ENCODE measurements at places on chromosomes 1 and 21. TPM values are rescaled to one million over a fixed set of nuclear protein-coding genes. Genes with fewer than 3 reads are reported as not detected.

DNA sequence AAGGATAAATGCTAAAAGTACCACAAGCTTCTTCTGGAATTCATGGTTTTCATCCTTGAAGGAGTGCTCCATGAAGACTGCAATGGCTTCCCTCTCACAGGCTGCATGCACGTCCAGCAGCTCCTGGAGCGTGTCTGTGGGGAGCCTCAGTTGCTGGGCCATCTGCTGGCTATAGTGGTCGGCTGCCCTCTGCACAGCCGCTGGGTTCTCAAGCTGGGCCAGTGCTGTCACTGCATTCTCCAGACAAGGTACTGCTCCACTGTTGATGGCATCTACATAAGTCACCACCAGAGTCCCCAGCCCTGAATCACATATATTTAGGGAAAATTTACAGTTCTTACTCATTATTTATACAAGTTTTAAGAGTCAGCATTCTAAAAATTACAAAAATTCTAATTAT is 8.7 kb downstream of the GBP4 start:
- DNase-seq = no peak
- no peak overlapping the region for H3K4me3 ChIP-seq
- no peak overlapping the region for H3K27ac ChIP-seq
- no peaks in the 10 kb centered on the region for H3K4me1 ChIP-seq

- DNase-seq = no peak
- no peak overlapping the region for H3K4me3 ChIP-seq
- no peaks in the 10 kb centered on the region for H3K36me3 ChIP-seq
- H3K27me3 ChIP-seq = no peaks in the 10 kb centered on the region
Observed at GRCh38 chr1:219149953-219150352, 23.7 kb upstream of the LYPLAL1 start.

- no peak overlapping the region for H3K27ac ChIP-seq
- H3K36me3 ChIP-seq = no peaks in the 10 kb centered on the region
- no peaks in the 10 kb centered on the region for H3K27me3 ChIP-seq
- no peak overlapping the region for H3K4me3 ChIP-seq
- no peaks in the 10 kb centered on the region for H3K4me1 ChIP-seq
Observed at GRCh38 chr1:169585181-169585580, 1.1 kb downstream of the F5 start.

DNA sequence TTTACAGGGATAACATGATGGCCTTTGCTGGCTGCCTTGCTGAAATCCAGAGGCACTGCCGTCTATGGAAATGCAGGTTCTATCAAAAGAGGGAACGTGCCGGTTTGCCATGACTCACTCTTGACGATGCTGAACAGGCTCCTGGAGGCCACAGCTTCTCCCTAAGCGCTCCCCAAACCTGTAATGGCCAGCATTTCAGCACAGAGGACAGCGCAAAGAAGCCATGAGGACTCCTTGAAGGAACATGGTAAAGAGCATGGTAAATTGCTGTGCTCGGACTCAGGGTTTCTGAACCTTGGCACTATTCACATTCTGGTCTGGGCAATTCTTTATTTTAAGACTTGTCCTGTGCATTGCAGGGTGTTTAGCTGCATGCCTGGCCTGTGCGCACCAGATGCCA is 217.5 kb downstream of the CAMTA1 start:
- no peak overlapping the region for H3K27ac ChIP-seq
- DNase-seq = peak; percentile 3
- no peaks in the 10 kb centered on the region for H3K27me3 ChIP-seq
- H3K36me3 ChIP-seq = no peaks in the 10 kb centered on the region
- no peaks in the 10 kb centered on the region for H3K4me1 ChIP-seq
- H3K4me3 ChIP-seq = no peak overlapping the region

Gene OR14K1
- not detected for polyA plus RNA-seq

- H3K27me3 ChIP-seq = no peaks in the 10 kb centered on the region
- H3K4me1 ChIP-seq = no peaks in the 10 kb centered on the region
- H3K36me3 ChIP-seq = no peaks in the 10 kb centered on the region
- DNase-seq = no peak
- H3K27ac ChIP-seq = no peak overlapping the region
Observed at GRCh38 chr1:199657449-199657848, 370.1 kb upstream of the NR5A2 start.

Gene FCGR3A
- not detected for polyA plus RNA-seq

Gene ZMYND12
- 0.16 TPM for polyA plus RNA-seq

DNA sequence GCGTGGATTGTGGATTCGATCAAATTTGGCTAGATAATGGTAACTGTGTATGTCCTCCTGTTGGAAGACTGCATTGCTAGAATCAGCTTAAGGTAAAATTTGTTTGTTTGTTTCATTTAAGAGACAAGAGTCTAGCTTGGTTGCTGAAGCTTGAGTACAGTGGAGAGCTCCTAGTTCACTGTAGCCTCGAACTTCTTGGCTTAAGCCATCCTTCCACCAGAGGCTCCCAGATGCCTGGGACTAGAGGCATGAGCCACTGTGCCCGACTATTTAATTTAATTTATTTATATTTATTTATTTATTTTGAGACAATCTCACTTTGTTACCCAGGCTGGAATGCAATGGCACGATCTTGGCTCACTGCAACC is 1.5 kb downstream of the PHACTR4 start:
- no peaks in the 10 kb centered on the region for H3K27me3 ChIP-seq
- H3K4me1 ChIP-seq = no peaks in the 10 kb centered on the region
- peak overlapping the region; percentile 67 for H3K4me3 ChIP-seq
- no peaks in the 10 kb centered on the region for H3K36me3 ChIP-seq

Gene NLRP3
- 0.07 TPM for polyA plus RNA-seq

Gene TMIGD3
- polyA plus RNA-seq = not detected

- no peaks in the 10 kb centered on the region for H3K36me3 ChIP-seq
- no peaks in the 10 kb centered on the region for H3K4me1 ChIP-seq
- no peak for DNase-seq
- no peak overlapping the region for H3K27ac ChIP-seq
Observed at GRCh38 chr1:187622545-187622944, 793.8 kb downstream of the PLA2G4A start.

DNA sequence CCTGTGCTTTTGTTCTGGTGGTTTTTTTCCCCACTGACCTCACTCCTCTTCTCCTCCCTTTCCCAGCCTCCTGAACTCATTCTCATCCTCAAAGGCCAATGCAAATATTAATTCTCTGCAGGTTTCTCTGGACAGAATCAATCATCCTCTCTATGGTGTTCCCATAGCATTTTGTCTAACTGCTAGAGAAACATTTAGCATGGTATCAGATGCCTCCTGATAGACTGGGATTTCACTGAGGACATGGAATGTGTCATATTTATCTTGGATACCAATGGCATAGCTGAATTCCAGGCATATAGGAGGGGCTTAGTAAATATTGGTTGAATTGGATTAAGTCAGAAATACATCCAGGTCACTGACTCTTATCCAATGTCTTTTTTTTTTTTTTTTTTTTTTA is 46.1 kb upstream of the SRP9 start:
- no peak overlapping the region for H3K4me3 ChIP-seq
- H3K27me3 ChIP-seq = no peaks in the 10 kb centered on the region
- no peak overlapping the region for H3K27ac ChIP-seq
- H3K4me1 ChIP-seq = peaks cover 8% of the 10 kb centered on the region

Gene TMEM183A
- polyA plus RNA-seq = 75.3 TPM

- H3K4me3 ChIP-seq = no peak overlapping the region
- peak overlapping the region; percentile 14 for H3K27ac ChIP-seq
- H3K27me3 ChIP-seq = no peaks in the 10 kb centered on the region
- H3K4me1 ChIP-seq = peaks cover 5% of the 10 kb centered on the region
Observed at GRCh38 chr1:32234792-32235191, 12.2 kb upstream of the FAM167B start.

DNA sequence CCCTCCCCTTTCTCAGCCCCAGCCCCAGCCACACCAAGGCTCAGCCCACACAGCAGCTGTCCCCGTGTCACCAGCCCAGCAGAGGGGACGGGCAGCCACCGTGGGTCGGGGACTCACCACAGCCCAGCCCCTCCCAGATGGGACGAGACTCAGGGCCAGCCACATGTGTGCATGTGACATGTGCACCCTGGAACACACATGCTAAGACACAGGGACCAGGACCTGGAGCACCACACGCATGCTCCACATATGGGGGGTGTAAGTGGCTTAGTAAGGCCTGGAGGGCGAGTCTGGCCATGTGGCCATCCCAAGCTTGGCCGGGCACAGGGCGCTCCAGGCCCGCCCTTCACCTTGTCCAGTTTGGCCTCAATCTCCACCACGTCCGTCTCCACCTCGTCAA is 4.0 kb downstream of the ACAP3 start:
- H3K4me1 ChIP-seq = peaks cover 18% of the 10 kb centered on the region
- no peak overlapping the region for H3K27ac ChIP-seq
- H3K36me3 ChIP-seq = peaks cover 13% of the 10 kb centered on the region
- no peaks in the 10 kb centered on the region for H3K27me3 ChIP-seq

Gene PGBD5
- 0.05 TPM for polyA plus RNA-seq

- H3K27me3 ChIP-seq = peaks cover under 1% of the 10 kb centered on the region
- peak; percentile 47 for DNase-seq
- no peak overlapping the region for H3K4me3 ChIP-seq
- H3K36me3 ChIP-seq = no peaks in the 10 kb centered on the region
- H3K27ac ChIP-seq = no peak overlapping the region
- H3K4me1 ChIP-seq = peaks cover 8% of the 10 kb centered on the region
Observed at GRCh38 chr1:905071-905749, 18.5 kb upstream of the SAMD11 start.

DNA sequence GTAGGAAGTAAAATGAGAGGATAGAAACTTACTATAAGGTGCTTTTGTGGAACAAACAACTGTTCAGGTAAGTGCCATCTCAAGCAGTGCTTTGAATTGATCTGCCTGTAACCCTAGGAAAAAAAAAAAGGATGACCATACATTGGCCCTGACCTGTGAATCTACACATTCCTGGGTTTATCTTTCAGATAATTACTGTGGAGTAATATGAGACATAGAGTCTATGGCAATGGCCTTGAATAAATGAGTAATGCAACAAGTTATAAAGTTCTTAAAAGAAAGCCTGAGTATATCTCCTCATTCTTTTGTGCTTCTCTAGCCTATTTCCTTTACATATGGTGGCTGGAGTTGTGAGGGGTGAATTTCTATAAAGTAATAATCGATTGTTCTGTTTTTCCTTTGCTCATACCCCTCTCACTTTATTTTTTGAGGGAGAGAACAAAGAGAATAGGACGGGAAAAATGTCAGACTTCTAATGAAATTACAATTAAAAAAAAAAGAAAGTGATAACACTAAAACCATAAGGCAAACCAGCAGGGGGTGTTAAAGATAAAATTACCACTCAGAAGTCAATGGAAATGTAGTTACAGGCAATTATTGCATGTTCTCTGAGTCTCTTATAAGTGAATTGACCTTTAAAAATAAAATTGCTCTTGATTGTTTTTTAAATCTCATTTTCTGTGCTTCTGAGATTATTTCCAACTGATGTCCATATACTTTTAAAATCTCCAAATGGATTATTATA is 12.4 kb upstream of the ATP1A1 start:
- no peak overlapping the region for H3K27ac ChIP-seq
- no peaks in the 10 kb centered on the region for H3K36me3 ChIP-seq
- H3K4me1 ChIP-seq = peaks cover 2% of the 10 kb centered on the region
- peaks cover 6% of the 10 kb centered on the region for H3K27me3 ChIP-seq

GRCh38 chr1:240737766-240738265 is 125.9 kb upstream of the GREM2 start:
- DNase-seq = peak; percentile 40
- H3K4me1 ChIP-seq = no peaks in the 10 kb centered on the region
- H3K4me3 ChIP-seq = no peak overlapping the region
- no peaks in the 10 kb centered on the region for H3K36me3 ChIP-seq
- no peak overlapping the region for H3K27ac ChIP-seq

DNA sequence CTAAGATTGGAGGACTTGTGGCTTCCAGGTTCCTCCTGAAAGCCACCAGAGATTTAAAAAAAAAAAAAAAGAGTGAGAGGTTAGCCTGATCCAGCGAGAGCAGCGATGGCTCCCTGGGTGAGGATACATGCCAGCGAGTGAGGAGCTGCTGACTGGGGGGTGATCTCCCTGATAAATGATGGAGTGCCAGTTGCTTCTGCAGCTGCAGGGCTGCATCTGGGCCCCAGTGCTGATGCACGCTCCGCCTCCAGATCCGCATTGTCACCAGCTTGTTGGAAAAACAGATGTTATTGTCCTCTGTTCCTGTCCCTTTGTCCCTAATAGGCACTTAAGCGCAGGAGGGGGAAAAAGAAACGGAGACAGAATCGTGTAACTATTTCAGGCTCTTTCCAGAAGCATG is 28.6 kb downstream of the UBIAD1 start:
- no peaks in the 10 kb centered on the region for H3K4me1 ChIP-seq
- no peak overlapping the region for H3K27ac ChIP-seq
- no peak for DNase-seq
- no peak overlapping the region for H3K4me3 ChIP-seq
- no peaks in the 10 kb centered on the region for H3K36me3 ChIP-seq

- H3K4me1 ChIP-seq = no peaks in the 10 kb centered on the region
- H3K27ac ChIP-seq = no peak overlapping the region
- no peak overlapping the region for H3K4me3 ChIP-seq
- no peaks in the 10 kb centered on the region for H3K27me3 ChIP-seq
- no peaks in the 10 kb centered on the region for H3K36me3 ChIP-seq
Observed at GRCh38 chr1:174301295-174302077, 142.2 kb downstream of the RABGAP1L start.

Gene CENPF
- 12.0 TPM for polyA plus RNA-seq

GRCh38 chr1:66693856-66694255 is 58.4 kb upstream of the DYNLT5 start:
- H3K27ac ChIP-seq = no peak overlapping the region
- no peak for DNase-seq
- H3K36me3 ChIP-seq = peaks cover 7% of the 10 kb centered on the region

DNA sequence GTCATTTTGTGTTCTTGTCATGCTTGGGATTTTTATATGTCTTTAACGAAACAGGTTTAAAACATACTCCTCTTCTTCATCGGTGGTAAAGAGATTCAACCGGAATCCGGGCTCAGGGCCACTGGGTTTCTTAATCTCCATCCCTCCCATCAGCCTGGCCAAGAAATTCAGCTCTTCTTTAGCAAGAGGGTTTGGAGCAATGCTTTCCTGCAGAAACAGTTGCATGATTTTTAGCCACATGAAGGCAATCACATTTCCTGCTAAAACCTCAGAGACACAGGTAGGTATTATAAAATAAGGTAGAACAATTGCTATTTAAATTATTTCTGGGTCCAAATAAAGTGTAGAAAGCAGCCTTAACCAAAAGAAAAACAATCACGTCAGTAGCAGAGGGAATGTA is 22.7 kb upstream of the LSM10 start:
- no peaks in the 10 kb centered on the region for H3K36me3 ChIP-seq
- DNase-seq = peak; percentile 75
- no peak overlapping the region for H3K27ac ChIP-seq
- peaks cover 4% of the 10 kb centered on the region for H3K4me1 ChIP-seq
- no peaks in the 10 kb centered on the region for H3K27me3 ChIP-seq
- H3K4me3 ChIP-seq = peak overlapping the region; percentile 30

DNA sequence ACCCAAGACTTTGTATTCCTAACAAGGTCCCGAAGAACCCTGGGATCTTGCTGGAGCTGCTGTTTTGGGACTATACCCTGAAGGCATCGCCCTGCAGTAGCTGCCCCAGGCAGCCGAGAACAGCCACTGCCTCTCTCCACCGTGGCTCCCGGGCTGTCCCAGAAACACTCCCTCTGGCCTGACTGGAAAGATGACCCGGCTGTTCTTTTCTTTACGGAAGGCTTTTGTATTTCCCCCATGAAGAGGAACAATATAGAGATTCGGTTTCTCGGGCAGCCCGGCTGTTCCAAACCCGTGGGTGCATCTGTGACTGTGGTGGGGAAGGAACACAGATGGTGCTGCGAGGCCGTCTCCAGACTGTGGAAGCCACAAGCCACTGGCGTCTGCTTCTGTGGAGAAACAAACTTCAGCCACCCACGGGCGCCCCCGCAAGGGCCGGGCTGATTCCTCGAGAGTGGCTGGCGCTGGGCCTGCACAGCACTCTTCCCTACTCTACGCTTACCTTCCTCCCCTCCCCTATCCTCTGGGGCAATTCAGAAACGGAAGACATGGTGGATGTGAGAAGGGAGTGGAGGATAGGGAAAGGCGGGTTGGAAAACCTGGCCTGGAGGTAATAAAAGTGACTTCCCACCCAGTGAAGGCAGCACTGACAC is 33.7 kb upstream of the VASH2 start:
- peak overlapping the region; percentile 4 for H3K4me3 ChIP-seq
- DNase-seq = peak; percentile 18
- H3K36me3 ChIP-seq = no peaks in the 10 kb centered on the region
- peaks cover 11% of the 10 kb centered on the region for H3K27me3 ChIP-seq
- H3K27ac ChIP-seq = no peak overlapping the region
